ENCODE measurements at places on chromosomes 1 and 21.

- DNase-seq = no peak
Measured at GRCh38 chr1:184161071-184161698, 109.7 kb downstream of the TSEN15 start.

DNA sequence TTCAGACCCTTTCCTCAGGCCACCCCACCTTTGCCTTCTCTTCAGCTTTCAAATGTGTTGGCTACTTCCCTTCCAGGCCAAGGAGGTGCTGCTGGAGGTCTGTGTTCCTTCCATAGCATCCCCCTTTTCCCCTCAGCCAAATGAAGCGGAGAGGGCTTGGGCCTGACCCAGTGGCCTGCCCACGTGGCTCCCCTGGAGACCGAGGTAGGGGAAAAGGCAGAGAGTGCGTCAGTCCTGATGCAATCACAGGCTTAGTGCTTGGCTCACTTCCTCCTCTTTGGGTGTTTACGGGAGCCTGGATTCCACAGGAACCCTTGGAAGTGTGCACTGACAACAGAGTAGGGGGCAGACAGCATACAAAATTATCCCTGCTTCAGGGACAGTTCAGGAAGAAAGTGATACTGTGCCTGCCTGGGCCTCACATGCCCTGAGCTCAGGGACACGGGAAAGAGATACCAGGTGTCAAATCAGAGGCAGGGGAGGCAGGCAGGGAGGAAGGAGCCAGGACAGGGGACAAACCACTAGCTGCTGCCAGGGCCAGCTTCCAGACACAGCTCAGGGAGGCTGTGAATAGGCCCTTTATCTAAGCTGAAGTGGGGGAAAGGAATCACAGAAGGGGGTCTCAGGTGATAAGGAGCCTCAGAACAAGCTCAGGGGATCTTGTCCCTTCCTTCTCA, 16.6 kb upstream of the PTP4A2 start:
- no peak for DNase-seq

DNA sequence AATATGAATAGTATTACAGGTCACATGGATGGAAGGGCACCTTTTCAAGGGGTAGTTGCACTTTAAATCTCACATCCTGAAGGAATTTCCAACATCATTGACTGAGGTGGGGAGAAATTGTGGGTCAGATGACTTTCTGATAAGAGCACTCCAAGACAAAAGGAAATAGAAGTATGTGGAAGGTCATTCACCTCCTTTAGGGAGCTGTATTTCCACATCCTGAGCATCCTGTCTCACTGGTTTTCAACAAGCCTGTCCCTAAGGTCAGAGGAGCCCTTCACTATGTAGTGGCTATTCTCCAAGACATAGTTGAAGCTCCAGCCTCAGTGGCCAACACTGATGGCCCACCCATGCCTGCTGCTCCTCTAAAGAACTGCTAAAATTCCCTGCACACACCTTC, 76.5 kb downstream of the ATP1A1 start:
- no peak for DNase-seq

DNA sequence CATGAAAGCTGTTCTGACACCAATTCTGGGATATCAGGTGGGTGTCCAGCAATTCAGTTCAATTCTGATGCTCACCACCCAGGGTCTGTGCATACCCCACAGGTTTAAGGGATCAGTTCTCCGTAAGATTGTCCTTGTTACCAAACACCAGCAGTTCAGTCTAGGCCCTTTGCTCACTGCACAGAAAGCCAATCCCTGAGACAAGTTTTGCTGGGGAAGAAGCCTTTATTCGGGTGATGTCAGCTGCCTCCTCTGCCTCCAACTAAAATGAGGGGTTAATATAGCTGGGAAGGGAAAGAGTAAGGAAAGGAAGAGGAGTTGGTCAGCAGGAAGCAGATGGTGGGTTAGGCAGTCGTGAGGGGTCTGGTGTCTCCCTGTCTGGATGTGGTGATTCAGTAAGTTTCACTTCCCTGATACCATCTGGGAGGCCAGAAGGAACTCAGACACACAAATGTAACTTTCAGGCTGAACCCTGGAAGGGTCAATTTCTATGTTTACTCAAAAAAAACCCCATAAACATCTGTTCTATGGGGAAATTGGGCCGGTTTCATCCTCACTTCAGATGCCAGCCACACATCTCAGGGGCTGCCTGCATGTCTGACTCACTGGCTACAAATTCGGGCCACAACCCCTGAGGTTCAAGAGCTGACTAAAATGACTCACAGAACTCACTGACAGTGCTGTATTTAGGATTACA, 83.3 kb upstream of the PGBD5 start:
- no peak for DNase-seq

DNA sequence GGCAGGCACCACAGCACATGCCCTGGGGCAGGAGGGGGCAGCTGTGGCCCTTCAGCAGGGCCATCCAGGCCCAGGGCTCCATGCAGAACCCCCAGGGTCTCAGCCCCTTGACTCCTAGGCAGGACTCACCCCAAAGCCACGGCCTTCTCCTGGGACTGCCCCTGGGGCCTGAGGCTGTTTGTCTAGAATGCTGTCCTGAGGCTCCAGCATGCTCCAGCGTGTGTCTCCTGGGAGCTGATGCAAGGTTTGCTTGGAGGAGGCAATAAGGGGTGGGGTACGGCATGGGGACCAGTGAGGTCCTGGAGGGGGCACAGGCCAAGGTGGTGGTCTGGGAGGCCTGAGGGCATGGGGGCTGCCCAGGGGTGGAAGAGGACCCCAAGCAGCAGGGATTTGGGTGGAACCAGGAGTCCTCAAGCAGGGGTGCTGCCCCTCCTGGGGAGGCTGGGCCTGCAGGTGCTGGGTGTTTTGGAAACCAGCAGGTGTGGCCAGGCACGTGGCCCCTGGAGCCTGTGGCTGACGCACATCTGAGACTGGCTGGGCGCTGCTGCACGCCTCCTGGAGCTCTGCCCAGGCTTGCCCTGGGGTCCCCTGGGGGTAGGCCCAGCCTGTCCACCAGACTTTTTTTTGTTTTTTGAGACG, 7.8 kb upstream of the CALML6 start:
- peak; percentile 77 for DNase-seq

DNA sequence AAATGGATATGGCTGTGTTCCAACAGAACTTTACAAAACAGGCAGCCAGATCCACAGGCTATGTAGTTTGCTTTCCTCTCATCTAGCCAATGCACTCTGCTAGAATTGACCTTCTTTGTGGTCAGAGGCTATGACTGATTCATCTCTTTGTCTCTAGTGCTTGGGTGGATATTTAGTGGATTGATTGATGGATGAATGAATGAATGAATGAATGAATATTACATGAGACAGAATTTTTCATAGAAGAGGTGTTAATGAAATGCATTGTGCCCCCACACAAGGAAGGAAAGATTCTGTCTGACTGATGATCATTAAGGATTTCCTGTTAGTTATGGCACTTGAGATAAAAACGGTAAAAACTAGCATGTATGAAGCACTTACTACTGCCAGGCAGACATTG, 50.5 kb upstream of the ZYG11A start:
- DNase-seq = no peak

GRCh38 chr1:66705110-66705509, 47.1 kb upstream of the DYNLT5 start:
- DNase-seq = no peak

DNA sequence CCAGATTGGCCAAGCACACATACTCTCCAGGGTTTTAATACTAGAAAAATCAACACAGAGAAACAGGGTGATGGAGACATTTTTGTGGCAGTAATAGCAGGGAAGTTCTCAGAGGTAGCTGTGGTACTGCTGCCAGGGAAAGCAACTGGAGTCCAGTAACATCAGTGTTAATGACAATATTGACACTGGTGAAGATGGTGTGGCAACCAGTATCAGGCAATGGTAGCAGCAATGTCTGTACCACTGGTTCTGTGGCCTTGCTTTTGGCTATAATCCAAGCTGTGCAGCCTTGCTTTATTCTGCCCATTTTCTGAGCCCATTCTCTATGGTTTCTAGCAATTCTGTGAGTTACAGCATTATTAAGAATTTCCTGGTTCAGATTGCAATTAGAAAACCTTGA, 1.6 kb upstream of the SNX7 start:
- no peak for DNase-seq

GRCh38 chr1:233704898-233705723, 91.2 kb downstream of the KCNK1 start:
- no peak for DNase-seq

GRCh38 chr1:83500987-83501591, 497.8 kb downstream of the TTLL7 start:
- no peak for DNase-seq

GRCh38 chr1:119291611-119292206, 76.9 kb upstream of the HAO2 start:
- DNase-seq = no peak

GRCh38 chr1:1179983-1180861, 6.5 kb downstream of the TTLL10 start:
- DNase-seq = no peak

- no peak for DNase-seq
Measured at GRCh38 chr1:32127409-32128198, 19.7 kb downstream of the KPNA6 start.

DNA sequence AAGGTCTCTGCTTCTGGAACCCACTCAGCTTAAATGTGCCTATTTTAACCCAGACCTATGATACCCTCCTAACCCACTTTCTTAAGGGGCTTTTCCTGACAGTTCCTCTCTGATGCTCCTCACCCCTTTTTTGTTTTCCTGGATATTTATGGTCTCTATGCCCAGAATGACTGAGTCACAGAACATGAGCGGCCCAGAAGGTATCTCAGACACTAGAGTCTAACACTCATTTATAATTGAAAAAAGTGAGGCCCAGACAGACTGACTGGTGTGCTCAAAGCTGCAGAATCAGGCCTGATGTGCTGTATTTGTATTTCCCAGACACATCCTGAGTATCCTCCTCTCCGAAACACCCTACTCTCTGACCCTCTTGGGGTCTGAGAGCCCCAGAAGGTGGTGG, 44.0 kb downstream of the LRRC71 start:
- DNase-seq = no peak

- no peak for DNase-seq
Measured at GRCh38 chr1:155900161-155900560, 11.0 kb downstream of the RIT1 start.

- no peak for DNase-seq
Measured at GRCh38 chr1:68230484-68230802, 1.9 kb downstream of the WLS start.

DNA sequence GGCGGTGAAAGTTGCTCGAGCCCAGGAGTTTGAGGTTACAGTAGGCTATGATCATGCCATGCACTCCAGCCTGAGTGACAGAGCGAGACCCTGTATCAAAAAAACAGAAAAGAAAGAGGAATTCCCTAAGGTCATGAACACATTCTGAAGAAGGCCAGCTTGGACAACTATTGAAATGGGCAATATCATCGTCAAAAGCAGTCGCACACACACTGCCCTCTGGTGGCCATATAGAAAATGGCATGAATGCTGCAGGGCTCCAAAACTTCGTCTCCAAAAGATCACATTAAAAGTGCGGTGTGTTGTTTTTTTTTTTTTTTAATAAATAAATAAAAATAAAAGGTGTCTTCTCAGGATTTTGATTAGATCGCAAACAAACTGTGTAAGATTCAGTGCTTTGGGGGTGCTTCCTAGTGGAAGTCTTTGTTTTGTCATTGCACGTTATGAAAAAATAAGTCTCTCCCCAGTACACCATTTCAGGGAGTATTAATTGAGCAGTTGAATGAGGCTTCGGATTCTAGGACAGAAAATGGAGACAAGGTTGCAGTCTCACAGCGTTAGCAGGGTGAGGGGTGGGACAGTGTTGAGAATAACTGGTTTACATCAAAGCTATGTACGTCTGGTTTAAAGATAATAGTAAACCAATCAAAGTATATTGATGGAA, 87.5 kb upstream of the FMN2 start:
- DNase-seq = peak; percentile 4

GRCh38 chr21:46661211-46661625, 25.7 kb downstream of the PRMT2 start:
- DNase-seq = no peak

DNA sequence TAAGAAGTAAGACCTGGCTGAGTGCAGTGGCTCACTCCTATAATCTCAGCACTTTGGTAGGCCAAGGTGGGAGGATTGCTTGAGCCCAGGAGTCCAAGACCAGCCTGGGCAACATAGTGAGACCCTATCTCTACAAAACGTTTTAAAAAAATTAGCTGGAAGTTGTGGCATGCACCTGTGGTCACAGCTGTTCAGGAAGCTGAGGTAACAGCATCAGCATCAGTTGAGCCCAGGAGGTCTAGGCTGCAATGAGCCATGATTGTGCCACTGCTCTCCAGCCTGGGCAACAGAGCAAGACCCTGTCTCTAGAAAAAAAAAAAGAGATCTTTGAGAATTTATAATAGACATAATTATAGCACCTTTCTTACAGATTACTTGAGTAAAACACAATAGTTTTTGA, 36.0 kb downstream of the AGL start:
- DNase-seq = no peak

GRCh38 chr1:227102056-227102455, 162.0 kb downstream of the COQ8A start:
- DNase-seq = no peak

GRCh38 chr1:81155131-81155530, 645.6 kb upstream of the ADGRL2 start:
- no peak for DNase-seq

DNA sequence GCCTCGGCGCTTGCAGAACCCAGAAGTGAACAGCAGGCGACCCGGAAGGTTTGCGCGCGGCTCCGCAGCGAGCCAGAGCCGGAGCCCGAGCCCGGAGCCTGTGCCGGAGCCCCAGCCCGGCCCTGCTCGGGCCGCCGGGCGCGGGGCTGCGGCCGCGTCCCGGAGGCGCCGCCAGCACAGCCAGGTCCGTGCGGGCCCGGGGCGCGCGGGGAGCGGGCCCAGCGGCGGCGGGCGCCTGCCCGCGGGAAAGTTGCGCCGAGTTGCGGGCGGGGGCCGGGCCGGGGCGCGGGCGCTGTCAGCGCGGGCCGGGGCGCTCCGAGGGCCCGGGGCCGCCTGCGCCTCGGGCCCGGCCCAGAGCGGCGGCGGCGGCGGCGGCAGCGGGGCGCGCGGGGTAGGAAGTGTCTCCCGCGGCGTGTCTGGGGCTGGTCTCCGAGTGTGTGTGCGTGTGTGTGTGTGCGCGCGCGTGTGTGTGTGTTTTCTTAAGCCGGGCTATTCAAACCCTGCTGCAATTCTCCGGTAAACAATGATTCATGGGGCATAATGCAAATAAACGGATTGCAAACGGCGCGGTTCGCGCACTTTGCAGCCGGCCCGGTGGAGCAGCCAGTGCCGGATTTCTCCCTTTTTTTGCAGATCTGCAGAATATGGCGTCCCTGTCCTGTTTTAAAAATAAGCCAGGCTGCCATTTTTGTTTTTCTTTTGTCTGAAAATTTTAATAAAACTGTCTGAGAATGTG, at the start of gene ZNF362:
Gene ZNF362, plus strand, starts transcription at position 22 of the 736 bp plus-strand sequence. CDS start 14,083 bp downstream, outside the sequence.
- peak; percentile 50 for DNase-seq

DNA sequence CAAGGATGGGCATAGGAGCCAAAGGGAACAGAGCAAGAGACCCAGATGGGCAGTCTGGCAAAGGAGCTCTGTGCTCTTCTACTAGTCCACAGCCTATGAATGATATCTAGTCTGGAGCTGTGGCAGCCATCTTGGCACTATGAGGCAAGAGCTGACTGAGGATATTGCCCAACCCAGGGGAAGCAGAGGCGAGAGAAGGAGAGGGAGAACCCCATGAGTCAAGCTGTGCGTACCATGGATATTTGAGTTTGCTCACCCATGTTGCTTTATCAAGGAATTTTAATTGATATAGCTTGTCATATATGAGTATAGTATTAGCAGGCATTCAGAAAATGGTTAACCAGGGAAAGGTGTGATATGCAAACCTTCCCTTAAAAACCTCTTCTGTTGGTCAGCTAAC, 420.9 kb downstream of the PRDM2 start:
- DNase-seq = no peak

GRCh38 chr1:17768651-17769241, 13.6 kb downstream of the ACTL8 start:
- no peak for DNase-seq

All from NCI-H526 (cell line).